ENCODE measurements at places on chromosomes 12 and 14.

DNA sequence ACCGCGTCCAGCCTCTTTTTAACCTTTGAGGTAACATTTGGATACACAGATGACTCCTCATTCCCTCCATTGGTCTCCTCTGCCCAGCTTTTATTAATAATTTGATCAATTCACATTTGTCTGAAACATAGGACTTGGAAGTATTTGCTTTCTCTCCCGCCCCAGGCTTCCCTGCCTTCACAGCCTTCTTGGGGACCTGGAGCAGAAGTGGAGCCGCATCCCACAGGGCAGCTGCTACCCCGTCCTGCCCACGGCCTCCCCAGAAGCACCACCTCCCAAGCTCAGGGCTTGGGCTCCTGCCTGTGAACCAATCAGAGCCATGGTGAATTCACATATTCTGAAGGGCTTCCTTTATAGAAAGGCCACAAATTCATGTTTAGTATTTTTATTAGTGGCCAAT is 97.6 kb downstream of the PIWIL1 start:
- DNase-seq, result no peak

DNA sequence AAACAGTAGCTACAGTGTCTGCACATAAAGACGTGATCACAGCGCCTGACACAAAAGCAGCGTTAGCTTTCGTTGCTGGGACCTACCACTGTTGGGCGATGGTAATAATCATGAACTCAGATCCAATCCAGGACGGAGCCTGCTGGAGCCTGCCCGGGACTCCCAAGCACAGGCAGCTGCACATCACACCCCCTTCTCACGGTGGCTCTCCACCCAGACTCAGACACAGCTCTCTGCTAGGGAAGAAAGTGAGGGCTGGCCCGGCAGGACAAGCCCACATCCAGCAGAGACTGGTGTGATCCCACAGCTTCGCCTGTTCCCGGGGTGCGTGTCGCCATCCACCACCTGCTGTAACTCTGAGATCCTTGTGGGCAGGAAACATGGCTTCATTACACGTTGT is 49.9 kb upstream of the FOXN3 start:
- no peak for DNase-seq

GRCh38 chr12:18502422-18502968 is 235.3 kb downstream of the PLCZ1 start:
- no peak for DNase-seq

GRCh38 chr12:5480218-5480937 is 48.5 kb downstream of the NTF3 start:
- no peak for DNase-seq

DNA sequence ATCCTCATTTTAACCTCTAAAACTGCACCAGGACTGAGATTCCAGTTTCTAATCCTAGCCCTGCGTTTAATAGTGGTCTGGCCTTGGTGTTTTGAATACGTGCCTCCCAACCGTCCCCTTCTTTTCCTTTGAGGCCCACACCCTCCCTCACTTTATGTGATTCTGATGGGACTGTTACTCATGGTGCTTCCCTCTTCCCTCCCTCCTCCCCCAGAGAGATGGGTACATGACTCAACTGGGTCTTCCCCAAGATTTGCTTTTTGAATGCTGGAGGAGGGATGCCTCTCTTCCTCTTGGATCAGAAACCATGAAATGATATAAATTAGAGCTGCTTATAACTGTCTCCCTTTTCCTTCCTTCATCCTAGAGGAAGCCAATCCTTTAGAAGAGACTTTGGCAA is 8.2 kb upstream of the PPP2R5E start:
- DNase-seq, result no peak

- no peak for DNase-seq
Observed at GRCh38 chr12:114776731-114777442, 92.9 kb upstream of the TBX3 start.

DNA sequence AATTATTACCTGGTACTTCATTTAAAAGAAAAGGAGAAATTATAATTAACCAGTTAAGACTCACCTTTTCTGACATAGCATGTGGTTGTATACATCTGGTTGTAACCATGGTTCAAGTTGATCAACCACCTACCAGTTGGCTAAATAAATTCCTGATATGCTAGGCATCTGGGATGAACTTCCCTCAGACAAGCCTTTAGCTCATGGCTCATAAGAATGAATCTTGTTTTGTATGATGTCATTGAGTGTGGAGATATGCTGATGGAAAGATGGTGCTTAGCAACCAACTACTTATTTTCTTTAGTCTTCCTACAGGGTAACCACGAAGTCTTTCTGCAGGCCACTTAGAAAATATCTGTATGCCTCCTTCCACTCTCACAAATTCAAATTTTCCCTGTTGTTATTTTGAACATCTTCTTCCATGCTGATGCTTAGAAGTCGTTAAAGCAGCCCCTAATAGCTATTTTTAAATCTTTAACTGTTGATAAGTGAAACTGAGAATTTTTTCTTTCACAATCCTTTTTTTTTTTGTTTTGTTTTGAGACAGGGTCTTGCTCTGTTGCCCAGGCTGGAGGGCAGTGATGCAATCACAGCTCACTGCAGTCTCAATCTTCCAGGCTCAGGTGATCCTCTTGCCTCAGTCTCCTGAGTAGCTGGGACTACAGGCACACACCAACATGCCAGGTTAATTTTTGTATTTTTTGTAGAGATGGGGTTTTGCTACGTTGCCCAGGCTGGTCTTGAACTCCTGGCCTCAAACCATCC is 51.9 kb upstream of the PTHLH start:
- DNase-seq, result no peak

Data from activated CD4-positive, alpha-beta T cell treated with anti-CD3 and anti-CD28 coated beads for 4 hours (primary cell).